ENCODE measurements at places on chromosomes 6 and 20. TPM values are rescaled to one million over a fixed set of nuclear protein-coding genes. Genes with fewer than 3 reads are reported as not detected.

DNA sequence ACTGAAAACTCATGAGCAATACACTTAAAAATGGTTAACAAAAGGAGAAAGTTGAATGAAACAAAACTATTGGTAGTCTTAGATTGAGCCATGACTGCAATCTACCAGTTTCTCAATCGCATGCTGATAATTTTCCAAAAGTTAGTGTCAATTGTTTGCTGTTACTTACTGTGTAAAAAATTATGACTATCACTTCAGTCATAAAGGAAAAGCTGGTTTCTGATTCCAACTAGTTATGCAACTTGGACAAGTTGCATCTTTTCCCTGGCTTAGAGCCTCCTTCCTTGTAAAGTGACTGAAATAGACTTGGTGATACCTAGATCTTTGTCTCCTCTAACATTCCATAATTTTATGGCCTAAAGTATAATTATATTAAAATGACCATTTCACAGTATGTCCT is 88.3 kb upstream of the PAK5 start:
- no peak for DNase-seq

- no peak for DNase-seq
Observed at GRCh38 chr6:170179616-170180324, 111.1 kb downstream of the DLL1 start.

GRCh38 chr6:111113336-111114086 is 26.2 kb downstream of the SLC16A10 start:
- DNase-seq: peak; percentile 41

DNA sequence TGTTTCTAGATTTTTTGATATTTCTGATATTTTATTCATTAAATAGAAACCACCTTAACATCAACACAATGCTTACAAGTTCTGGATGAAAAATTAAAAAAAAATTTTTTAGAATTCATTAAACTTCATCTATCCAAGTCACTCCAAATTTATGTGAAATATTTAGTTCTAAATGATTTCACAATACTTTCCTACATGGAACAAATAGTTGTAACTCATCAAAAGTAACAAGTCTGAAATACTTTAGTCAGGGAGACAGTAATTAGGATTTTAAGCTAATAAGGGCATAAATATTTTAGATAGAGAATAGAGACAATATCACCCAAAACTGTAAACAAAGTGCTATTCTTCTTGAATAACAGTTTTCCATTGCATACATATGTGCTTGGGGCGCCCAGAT is 147.8 kb downstream of the HIVEP2 start:
- no peak for DNase-seq

GRCh38 chr20:25206063-25206403 is 10.5 kb downstream of the ENTPD6 start:
- no peak for DNase-seq

GRCh38 chr6:136226027-136226673 is 24.0 kb downstream of the MTFR2 start:
- peak; percentile 42 for DNase-seq

DNA sequence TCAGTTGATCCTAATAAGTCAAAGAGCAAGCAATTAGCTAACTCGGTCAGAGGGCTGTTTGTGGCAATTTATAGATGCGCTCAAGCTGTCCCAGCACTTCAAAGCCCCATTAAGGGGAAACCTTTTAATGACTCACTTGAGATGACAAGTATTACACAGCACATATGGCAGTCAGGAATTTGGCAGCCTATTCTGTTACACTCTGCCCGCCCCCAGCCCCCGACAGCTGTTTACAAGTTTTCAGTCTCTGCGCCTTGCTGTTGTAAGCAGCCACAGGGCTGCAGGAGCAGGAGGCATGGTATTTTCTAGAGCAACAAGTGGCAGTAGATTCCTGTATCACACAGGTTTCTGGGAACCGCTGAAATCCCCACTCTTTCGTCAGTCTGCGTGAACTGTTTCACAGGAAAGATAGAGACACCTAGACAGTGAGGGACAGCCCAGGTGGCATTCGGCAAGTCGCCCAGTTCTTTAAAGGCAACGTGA is 263.0 kb downstream of the FOXC1 start:
- peak; percentile 66 for DNase-seq

GRCh38 chr6:136506124-136506799 is 44.0 kb downstream of the MAP7 start:
- DNase-seq: no peak

- DNase-seq: no peak
Observed at GRCh38 chr20:21873291-21873690, 167.8 kb downstream of the PAX1 start.

GRCh38 chr20:59802471-59803221 is 130.8 kb downstream of the SYCP2 start:
- no peak for DNase-seq

- no peak for DNase-seq
Observed at GRCh38 chr20:4633379-4633778, 88.3 kb upstream of the PRND start.

DNA sequence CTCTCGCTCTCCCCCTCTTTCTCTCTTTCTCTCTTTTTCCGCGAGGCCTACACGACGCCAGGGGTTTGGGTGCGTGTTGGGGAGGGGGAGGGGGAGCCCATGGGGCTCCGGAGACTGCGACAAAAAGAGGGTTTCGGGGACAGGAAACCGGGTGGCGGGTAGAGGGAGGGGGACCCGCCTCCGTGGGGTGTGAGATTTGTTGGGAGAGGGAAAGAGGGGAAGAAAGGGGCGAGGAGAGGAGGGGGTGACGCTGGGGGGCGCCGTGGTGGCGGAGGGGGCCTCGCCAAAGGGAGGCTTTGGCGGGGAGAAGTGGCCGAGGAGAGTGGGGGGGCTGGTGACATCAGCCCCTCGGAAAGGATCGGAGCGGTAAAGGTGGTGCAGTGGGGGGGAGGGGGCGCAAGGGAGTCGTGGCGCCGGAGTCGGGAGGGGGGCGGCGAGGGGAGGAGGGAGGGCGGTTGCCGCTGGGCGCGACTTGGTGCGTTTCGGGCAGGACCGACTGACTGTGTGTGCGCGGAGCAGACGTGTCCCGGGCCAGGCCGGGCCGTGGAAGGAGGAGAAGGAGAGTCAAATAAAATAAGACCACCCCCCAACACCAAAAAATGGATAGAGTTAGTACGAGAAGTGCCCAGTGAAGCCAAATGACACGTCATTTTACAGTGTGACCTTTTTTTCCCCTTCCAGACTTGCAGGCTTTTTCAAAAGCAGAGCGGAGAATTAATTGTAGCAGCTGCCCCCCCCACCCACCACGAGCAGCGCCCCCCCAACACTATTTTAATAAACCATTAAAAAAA is 39.8 kb downstream of the GNAS start:
- peak; percentile 49 for DNase-seq

The F13A1 gene
- not detected for total RNA-seq

The SEMG1 gene
- not detected for total RNA-seq

The ULBP3 gene
- 2.1 TPM for total RNA-seq

The ESR1 gene
- total RNA-seq: 0.02 TPM

The RIN2 gene
- total RNA-seq: 22.4 TPM
